ENCODE measurements at places on chromosomes 2 and 18. TPM values are rescaled to one million over a fixed set of nuclear protein-coding genes. Genes with fewer than 3 reads are reported as not detected.

Gene TRABD2A
- 11.3 TPM for total RNA-seq

Gene CABLES1
- 73.1 TPM for total RNA-seq

Gene HOXD11
- total RNA-seq, result not detected

Gene GAL3ST2
- not detected for total RNA-seq

DNA sequence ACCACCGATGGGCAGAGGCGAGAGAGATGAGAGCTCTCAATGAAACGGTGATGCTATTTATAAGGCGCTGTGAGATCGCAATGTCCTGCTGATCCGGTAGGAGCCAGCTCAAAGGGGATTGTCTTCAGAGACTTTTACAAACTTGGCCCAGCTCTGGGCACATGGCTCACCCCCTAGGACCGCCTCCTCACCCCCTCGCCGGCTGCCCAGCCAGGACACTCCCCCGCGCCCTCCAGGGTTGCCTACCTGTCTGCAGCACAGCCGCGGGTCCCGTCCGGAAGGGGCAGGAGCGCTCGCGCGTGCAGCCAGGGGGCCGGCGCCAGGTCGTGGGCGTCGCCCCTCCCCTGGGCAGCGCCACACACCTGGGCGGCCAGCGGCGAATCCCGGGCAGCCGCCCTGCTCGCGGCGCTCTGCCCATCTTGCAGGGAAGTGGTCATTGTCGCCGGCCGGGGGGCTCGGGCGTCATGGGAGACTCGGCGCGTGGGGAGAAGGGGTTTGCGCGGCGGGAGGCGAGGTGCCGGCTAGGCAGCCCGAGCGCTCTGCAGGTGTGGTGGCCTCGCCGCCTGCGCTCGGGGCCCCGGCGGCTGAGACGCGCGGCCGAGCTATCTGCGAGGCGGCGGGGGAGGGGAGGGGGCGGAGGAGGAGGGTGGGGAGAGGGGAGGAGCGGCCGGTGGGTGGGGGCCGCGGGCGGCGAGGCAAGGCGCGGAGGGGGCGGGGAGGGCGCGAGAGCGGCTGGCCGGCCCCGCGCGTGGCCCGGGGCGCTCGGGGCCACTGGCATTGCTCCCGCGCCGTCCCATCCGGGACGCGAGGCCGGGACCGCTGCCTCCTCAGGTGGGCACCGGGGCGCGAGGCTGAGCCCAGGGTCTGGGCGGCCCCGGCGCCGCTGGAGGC, at the start of gene GRB14:
TSS of gene GRB14 (minus strand) at position 610 of the 891 bp plus-strand sequence. CDS start at position 437, 173 bp downstream.
- peaks cover 6% of the 10 kb centered on the region for H3K4me1 ChIP-seq
- H3K36me3 ChIP-seq, result no peaks in the 10 kb centered on the region
- H3K27me3 ChIP-seq, result peaks cover 19% of the 10 kb centered on the region
- DNase-seq, result peak; percentile 12
- no peak within 1 kb of the TSS for H3K27ac ChIP-seq

GRCh38 chr2:51710222-51710621, 678.3 kb upstream of the NRXN1 start:
- no peaks in the 10 kb centered on the region for H3K27me3 ChIP-seq
- H3K36me3 ChIP-seq, result no peaks in the 10 kb centered on the region
- no peak overlapping the region for H3K27ac ChIP-seq
- H3K4me1 ChIP-seq, result no peaks in the 10 kb centered on the region
- no peak overlapping the region for H3K4me3 ChIP-seq

- H3K36me3 ChIP-seq, result no peaks in the 10 kb centered on the region
- H3K27ac ChIP-seq, result no peak overlapping the region
- no peak overlapping the region for H3K4me3 ChIP-seq
- H3K4me1 ChIP-seq, result no peaks in the 10 kb centered on the region
- DNase-seq, result no peak
These were observed 237.1 kb downstream of the TTC32 start for GRCh38 chr2:19664646-19665045.

DNA sequence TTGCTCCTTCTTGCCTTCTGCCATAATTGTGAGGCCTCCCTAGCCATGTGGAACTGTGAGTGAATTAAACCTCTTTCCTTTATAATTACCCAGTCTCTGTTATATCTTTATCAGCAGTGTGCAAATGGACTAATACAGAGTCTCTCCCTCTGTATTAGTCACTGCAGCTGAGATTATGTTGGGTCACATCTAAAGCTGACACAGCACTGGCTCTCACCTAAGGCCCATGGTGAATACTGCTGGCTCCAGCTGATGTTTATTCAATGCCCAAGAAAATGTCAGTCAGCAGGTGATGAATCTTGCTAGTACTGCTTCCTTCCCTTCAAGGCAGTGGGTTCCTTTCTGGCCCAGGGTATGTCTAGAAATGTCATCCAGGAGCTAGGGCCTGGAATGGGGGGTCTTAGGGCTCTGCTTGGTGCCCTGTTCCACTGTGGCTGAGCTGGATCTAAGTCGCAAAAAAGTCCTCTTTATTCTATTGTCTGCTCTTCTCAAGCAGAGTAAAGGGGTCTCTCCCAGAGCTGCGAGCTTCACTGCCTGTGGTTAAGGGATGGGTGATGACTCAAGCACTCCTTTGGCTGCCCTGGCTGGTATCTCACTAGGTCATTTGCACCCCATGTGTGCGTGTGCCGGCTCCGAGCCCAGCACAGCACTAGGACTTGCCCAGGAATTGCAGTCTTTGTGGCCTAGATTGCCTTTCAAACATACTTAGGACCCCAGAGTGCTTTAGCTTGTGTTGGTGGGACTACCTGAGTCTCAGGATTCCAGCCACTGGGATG, 29.9 kb downstream of the PPP1R1C start:
- H3K4me3 ChIP-seq, result no peak overlapping the region
- H3K36me3 ChIP-seq, result no peaks in the 10 kb centered on the region
- H3K27me3 ChIP-seq, result no peaks in the 10 kb centered on the region

Measured in B cell (primary cell).